ENCODE measurements at places on chromosomes 1 and 21. TPM values are rescaled to one million over a fixed set of nuclear protein-coding genes. Genes with fewer than 3 reads are reported as not detected.

Gene FCMR
- total RNA-seq, result 8.4 TPM

Gene SPRR2E
- total RNA-seq, result not detected

GRCh38 chr1:167784876-167785550 is 63.2 kb downstream of the MPZL1 start:
- peaks cover 6% of the 10 kb centered on the region for H3K4me1 ChIP-seq
- H3K4me3 ChIP-seq, result peak overlapping the region; percentile 35
- H3K36me3 ChIP-seq, result peaks cover 56% of the 10 kb centered on the region

DNA sequence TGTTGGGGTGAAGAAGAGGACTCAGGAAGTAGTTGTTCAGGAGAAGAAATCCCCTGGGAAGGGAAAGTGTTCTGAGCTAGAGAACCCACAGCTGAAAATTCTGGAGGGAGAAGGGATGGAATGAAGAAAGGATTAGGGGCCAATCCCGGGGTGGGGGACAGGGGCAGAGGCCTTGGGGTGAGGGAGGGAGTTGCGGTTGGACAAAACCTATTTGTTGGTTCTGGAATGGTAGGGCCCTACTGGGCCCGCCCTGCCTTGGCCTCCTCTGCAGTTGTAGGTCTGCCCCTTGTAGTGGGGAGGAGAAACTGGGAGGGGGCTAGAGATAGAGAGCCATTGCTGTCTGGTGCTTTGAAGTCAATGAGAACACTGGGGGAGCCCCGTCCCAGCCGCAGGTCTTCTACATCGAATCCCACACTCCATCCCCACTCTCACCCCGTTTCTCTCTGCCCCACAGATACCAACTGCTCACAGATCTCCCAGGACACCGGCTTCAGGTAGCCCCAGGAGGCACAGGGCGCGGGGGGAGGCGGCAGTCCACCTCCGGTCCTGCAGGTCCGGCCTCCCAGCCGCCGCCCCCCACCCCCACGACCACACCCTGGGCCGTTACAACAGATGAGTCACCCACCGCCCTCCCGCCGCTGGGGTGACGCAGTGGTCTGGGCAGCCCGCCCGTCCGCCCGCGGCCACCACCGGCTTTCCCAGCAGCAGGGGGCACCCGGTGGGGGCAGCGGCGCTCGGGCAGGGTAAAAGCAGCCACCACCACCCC is 1.1 kb downstream of the TAGLN2 start:
- peak; percentile 47 for DNase-seq
- H3K27me3 ChIP-seq, result peaks cover 35% of the 10 kb centered on the region
- peaks cover 20% of the 10 kb centered on the region for H3K4me1 ChIP-seq
- H3K36me3 ChIP-seq, result peaks cover 30% of the 10 kb centered on the region

DNA sequence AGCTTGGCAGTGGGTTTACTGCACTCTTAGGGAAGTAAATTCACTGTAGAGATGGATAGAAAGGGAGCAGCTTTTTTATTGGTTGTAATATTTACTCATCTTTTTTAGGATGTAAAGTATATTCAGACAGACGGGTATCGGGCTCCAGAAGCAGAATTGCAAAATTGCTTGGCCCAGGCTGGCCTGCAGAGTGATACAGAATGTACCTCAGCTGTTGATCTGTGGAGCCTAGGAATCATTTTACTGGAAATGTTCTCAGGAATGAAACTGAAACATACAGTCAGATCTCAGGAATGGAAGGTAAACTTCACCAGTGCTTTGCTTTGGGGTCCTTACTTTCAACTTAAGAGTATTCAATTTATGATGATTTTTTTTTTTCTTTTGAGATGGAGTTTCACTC is 3.2 kb downstream of the UHMK1 start:
- H3K27me3 ChIP-seq, result peaks cover 9% of the 10 kb centered on the region
- H3K36me3 ChIP-seq, result peaks cover 16% of the 10 kb centered on the region
- peaks cover 22% of the 10 kb centered on the region for H3K4me1 ChIP-seq
- H3K27ac ChIP-seq, result no peak overlapping the region
- H3K4me3 ChIP-seq, result no peak overlapping the region

DNA sequence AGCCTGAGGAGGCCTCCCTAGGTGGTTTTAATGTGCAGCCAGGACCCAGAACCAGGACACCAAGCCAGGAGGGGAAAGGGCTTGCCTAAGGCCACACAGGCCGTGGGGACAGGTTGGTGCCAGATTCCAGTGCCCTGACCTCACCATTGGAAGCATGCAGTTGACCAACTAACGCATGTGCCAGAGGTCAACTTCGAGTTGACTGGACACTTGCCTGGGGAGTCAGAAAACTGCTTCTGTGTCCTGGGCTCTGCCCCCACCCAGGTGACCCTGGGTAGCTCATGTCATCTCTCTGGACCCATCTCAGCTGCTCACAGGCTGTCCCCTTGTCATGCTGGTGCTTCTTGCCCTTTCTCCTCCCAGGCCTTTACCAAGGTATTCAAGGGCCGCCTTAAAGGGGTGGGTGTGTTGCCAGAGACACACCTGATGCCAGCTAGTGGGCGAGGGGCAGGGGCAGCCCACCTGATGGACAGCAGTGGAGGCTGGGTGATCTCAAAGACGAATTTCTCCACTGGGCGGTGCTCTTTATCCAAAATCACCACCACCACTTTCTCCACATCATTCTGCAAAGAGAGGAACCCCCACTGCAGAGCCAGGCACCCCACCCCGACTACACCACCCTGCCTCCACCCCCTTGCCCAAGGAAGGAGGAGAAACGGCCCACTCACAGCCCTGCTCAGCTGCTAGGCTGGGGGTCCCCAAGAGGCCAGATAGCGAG is 4.4 kb downstream of the MAD2L2 start:
- DNase-seq, result no peak
- peaks cover 6% of the 10 kb centered on the region for H3K27me3 ChIP-seq
- H3K36me3 ChIP-seq, result peaks cover 4% of the 10 kb centered on the region
- H3K4me1 ChIP-seq, result peaks cover under 1% of the 10 kb centered on the region
- H3K27ac ChIP-seq, result no peak overlapping the region

Measured in endothelial cell (in vitro differentiated cells).